ENCODE measurements at places on chromosomes 2 and 18. TPM values are rescaled to one million over a fixed set of nuclear protein-coding genes. Genes with fewer than 3 reads are reported as not detected.

DNA sequence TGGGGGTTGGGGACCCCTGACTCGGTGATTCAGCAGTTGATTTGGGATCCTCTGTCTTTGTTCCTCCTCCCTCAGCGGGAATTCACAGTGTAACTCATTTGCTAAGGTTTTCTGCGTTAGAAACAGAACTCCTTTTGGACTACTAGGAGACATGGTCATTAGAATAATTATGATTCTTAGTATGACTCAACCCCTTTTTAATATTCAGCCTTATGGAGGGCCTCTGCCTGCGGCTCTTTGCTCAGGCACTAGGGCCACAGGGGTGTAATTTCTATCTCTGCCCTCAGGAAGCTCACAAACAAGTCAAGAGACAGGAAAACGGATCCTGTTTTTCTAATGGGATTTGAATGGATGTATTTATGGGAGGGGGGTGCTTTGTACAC, 117.4 kb downstream of the SPTBN1 start:
- DNase-seq = no peak

GRCh38 chr18:46333431-46334135, 229.4 kb downstream of the HAUS1 start:
- DNase-seq = no peak

DNA sequence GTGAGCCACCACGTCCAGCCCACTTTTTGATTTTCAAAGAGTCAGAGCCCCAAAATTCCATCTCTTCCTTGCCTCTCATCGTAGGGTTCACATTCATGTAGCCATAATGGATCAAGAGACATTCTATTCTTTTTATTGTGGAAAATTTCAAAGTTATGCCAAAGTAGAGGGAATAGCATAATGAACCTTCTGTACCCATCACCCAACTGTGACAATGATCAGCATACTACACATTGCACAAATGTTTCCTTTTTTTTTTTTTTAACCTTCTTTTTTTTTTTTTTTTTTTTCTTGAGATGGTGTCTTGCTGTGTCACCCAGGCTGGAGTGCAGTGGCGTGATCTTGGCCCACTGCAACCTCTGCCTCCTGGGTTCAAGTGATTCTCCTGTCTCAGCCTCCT, 162.4 kb downstream of the EML6 start:
- DNase-seq = no peak

DNA sequence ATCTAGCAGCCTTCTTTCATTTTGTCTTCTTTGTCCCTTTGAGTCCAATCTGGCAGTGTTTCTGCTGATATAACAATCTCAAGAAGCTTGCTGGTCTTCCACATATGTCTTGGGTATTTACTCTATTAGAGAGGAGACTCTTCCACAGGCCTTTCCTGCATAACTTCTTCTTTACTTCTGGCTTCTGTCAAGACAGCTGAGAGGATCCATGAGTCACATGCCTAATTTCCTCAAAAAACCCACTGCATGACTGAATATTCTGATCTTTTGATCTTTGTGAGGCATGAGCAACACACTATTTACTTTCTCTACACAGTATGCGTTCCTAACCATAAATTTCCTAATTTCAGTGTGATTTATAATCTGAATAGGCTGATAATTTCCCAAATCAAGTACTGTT, 5.1 kb upstream of the DCC start:
- no peak for DNase-seq

- DNase-seq = no peak
Measured at GRCh38 chr2:148813603-148814065, 61.4 kb upstream of the KIF5C start.

DNA sequence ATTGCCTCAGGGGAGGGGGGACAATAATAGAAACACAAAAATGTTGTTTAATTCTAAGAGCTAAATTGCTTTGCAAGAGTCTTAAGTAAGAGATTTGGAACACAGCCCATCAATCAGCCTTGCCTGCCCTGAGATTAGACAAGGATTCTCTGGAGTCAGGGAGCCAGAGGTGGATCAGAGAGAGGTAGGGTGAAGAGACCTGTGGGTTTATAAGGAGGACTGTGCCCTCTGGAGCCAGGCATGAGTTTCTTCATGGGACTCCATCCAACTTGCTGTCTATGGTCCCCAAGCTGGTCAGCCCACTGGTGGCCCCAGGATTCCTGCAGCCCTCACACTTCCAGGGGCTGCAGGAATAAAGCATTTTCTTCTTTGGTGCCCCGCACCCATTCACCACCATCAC, 139.3 kb downstream of the ALK start:
- DNase-seq = no peak

- DNase-seq = no peak
Measured at GRCh38 chr2:201574766-201575165, 68.5 kb downstream of the TMEM237 start.

GRCh38 chr2:143451642-143452281, 322.5 kb downstream of the ARHGAP15 start:
- no peak for DNase-seq

GRCh38 chr2:180413336-180413735, 406.2 kb upstream of the CWC22 start:
- DNase-seq = no peak

DNA sequence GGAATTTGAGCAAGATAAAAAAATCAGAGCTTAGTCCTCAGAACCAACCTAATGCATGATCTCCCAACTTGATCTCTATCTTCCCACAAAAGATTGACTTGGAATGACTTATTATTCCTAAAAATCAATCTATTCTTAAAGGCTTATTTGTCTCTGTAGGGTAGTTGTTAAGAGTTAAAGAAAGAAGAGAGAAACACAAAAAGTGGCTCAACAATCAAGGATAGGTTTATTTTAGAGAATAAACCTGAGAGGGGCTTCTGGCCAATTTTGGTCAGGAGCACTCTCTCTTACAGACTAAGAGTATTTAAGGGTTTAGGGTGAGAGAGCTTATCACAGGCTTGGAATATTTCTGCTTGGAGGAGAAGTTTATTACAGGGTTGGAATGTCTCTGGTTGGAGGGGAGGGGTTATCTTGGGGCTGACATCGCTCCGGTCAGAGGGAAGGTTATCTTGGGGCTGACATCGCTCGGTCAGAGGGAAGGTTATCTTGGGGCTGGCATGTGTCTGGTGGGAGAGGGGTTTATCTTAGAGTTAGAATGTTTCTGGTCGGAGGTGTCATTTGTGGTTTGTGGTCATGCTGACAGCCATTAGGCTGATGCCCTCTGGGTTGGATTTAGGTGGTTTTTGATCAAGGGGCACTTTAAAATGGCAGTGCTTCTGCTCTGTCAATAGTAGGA, 2.4 kb upstream of the MFF start:
- no peak for DNase-seq

DNA sequence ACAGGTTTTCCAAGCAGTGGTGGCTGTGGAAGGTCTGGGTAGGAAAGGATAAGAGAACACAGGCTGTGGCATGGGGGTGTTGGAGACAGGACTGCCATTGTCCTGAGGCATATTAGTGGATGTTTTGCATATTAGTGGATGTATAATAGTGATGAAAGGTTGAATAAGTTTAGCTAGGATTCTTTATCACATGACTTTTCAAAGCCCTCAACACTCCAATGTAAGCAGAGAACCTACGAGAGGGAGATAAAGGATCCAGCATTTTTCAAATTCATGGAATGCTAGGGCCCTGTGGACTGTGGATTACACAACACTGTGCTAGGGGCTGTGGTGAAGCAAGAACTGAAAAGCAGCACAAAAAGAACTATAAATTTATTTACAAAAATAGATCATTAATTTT, 63.2 kb downstream of the POLE4 start:
- DNase-seq = no peak

DNA sequence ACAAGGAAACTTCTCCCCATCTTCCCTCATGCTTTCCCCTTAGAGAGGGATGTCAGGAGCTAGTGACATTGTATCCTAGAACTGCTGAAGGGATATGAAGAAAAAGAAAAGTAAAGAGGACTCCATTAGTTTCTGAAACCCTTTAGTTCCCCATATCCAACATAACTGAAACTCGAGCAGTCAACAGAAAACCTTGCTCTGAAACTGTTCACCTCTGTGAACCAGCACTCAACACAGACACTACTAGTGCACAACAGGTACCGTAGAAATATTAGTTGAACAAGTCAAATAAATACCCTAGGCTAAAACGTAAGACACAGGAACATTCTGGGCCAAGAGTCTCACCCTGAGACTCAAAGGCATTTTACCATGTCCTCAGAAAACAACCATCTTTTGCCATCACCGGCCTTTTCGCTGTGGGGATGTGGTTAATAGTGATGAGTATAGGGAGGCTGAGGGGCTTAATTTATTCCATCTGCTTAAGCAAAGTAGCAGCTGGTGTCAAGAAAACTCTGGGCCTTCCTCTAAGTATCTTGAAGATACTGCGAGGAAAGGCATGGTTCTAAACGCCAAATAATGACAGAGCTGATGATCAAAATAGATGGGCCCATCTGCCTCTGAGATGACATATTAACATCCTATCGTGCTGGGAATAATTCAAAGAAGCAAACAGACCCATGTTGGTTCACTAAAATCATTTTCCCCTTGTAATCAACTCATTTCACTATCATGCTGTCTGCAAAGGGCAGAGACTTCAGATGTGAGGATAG, 156.8 kb downstream of the STK39 start:
- DNase-seq = no peak

- no peak for DNase-seq
Measured at GRCh38 chr2:160309585-160309984, 109.5 kb upstream of the ITGB6 start.

DNA sequence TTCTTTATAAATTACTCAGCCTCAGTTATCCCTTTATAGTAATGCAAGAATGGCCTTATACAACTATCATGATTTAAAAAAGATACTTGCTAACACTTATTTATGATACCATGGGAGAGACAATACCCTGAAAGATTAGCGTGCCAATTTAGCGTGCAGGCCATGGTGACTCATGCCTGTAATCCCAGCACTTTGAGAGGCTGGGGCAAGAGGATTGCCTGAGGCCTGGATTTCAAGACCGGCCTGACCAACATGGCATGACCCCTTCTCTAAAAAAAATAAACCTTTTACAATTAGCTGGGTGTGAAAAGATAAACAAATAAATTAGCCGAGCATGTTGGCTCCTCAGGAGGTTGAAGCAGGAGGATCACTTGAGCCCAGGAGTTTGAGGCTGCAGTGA, 493.4 kb upstream of the FSIP2 start:
- DNase-seq = no peak

IL1R1 gene
- total RNA-seq = 14.6 TPM

EPB41L3 gene
- 40.9 TPM for total RNA-seq

MGAT4A gene
- 60.4 TPM for total RNA-seq

CACNB4 gene
- total RNA-seq = 0.82 TPM

CCDC148 gene
- total RNA-seq = 1.2 TPM

TRAPPC12 gene
- 61.8 TPM for total RNA-seq
